T-helper 1 cell (primary cell): ENCODE measurements at places on chromosomes 3 and 15.

DNA sequence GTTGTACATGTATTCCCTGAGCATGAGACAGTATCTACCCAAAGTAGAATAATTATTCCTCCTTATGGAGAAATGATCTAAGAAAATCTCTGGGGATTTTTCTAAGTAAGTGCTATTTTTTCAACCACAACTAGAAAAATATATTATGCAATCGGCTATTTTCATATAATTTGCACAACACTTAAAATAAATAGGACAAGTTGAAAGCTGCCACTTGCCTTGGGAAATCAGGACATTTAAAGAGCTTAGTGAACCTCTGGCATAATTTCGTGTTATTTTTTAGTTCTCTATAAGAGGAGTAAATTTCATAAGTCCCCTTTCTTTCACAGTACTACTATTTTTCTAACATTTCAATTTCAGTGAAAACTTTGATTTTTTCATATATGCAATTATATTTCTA is 672.1 kb downstream of the OTOL1 start:
- DNase-seq: no peak

- DNase-seq: no peak
Observed at GRCh38 chr3:11606090-11606784, 37.5 kb downstream of the VGLL4 start.

DNA sequence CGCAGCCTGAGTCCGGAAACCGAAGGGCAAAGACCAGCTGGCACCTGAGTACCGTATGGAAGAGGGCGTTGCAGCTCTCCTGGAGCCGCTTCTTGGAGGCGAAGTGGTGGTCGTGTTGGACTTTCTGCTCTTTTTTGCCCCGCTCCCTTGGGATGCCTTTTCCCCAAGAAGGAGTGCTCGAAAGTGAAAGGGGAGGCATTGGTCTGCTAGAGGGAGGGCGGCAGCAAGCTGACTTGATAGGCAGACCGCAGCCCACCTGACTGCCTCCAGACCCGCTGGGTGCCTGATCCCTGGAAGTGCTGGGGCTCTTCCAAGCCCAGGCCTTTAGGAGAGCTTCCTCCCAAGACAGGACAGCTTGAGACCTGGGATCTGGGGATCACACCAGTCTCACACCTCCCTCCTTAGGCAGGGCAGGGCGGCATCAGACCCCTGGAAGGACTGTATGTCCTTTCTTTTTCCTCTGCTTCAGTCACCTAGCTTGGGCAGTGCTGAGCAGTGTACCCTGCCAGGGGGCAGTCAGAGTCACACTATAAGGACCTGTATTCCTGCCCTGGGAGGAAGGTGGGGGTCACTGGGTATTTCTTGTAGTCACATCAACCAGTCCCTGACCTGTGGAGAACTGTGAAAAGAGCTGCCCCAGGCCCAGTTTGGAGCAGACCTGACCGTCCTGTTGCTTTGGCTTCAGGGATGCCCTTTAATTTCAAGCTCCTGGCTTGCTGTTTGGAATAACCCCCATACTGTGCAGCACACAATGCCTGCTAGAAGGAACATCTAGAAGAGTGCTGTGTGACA is 2.1 kb downstream of the ACVR2B start:
- no peak for DNase-seq

- no peak for DNase-seq
Observed at GRCh38 chr3:106343811-106344210, 475.0 kb upstream of the CBLB start.
